ENCODE measurements at places on chromosomes 6 and 20.

DNA sequence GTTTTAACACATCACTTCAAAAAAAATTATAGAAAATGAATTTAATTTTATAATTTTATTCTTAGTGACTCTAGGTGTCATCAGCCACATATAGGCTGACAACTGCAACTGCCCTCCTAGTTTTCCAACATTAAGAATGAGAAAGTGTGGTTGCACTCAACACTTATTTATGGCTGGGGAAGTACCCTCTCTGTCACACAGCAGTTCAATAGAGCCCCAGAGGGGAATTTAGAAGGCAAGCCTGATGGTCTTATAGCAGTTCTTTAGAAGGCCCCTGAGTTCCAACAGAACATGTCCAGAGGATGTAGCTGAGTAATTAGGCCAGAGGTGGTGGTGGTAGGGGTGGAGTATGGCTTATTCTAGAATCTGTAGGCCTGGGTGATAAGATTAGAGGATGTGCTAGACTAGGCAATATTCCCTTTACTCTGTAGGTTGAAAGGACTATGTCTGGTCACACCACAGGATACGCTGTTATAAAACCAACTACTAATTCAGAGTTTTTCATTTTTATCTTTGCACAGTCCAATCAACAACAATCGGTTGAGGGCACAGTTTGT, 226.5 kb upstream of the CITED2 start:
- DNase-seq = no peak

DNA sequence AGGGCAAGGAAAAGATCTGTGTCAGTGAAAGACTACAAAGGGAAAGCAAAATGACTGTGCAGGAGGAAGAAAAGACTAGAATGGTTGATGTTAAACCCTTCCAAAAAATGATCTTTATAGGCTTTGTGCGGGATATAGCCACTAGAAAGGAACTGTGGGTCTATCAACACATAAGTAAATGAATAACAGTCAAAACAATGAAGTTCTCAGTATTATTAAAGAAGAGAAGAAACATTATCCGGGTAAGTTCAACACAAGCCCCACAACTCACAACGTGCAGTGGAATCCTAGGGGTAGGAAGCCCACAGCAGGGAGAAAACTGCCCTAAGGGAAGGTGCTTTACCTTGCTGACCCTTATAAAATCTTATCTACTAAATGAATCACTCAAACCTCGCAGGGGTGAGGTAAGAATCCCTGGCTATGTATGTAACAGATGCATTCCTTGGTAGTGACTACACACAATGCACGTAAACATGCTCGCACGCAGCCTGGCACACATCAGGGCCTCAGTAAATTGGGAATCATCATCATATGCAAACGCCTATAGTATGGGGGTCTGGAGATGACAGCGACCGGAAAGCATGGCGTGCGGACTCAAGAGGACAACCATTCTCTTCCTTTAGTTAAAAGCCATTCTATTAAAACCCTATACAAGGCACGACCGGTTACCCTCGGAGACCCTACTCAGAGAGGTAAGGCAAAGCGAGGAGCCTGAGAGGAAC, 11.3 kb downstream of the TFAP2A start:
- DNase-seq = no peak

GRCh38 chr20:59032023-59032712, at the start of gene ATP5F1E:
Gene ATP5F1E, minus strand, starts transcription at chr20:59032335. Its CDS starts 84 bp downstream, at chr20:59032251.
- DNase-seq = peak; percentile 94

DNA sequence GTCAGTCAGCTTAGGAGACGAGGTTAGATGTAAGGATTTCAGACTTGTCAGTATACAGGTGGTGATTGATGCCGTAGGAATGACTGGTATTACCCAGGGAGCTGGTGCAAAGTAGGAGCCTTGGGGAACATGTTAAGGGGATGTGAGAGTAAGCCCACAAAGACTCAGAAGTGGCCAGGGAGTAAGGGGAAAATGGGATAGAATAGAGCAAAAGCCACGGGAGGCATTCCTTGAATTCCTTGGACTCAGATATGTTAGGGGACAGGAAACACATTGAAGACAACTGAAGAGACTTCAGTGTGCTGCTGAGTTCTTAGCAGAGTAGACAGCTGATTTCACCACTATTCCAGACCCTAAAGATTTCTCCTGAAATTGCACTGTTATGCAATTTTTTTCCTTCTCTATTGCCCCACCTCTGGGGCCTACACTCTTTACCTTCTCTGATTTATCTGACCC, 1.2 kb upstream of the ACAT2 start:
- no peak for DNase-seq

- no peak for DNase-seq
Observed at GRCh38 chr6:89989742-89990141, 95.5 kb downstream of the GJA10 start.

GRCh38 chr6:395432-396125, 4.0 kb downstream of the IRF4 start:
- no peak for DNase-seq

- no peak for DNase-seq
Observed at GRCh38 chr6:143762126-143762525, 81.0 kb upstream of the LTV1 start.

DNA sequence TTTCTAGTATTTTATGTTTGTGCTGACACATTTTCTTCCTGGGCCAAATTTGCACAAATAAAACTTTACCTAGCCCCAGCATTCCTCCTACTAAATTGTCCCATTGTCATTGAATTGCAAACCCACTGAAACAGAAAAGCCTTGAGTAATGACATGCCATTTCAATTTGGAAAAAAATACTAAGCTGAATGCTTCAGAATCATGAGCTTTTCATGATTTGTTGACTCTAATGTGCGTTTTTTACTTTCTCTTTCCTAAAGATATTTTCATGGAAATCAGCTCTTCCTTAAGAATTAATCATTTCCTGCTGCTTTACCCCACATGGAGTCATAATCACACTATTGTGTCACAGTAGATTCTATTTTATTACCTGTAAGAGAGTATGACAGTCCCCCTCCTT, 47.4 kb downstream of the TRDN start:
- no peak for DNase-seq

- DNase-seq = peak; percentile 61
Observed at GRCh38 chr6:139291813-139292619, at the start of gene TXLNB. Gene TXLNB, minus strand, starts transcription at chr6:139291998. Its CDS starts 3,099 bp downstream, at chr6:139288899.

DNA sequence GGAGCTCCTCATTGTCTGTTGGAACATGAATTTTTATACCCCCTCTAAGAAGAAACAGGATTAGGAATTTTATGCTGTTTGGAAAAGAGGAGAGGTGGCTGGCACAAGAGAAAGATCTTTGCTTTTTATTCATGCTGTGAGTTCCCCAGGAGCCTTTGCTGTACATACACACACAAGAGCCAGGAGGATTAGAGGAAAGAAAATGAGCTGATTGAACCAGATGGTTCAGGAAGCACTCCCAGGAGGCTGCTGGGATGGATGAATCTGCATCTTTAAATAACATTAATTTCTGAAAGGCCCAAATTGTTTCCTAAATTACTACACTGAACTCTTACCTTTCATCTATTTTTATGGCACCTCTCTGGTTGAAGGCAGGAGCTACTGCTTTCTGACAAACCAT, 20.1 kb upstream of the TCP11 start:
- DNase-seq = no peak

- no peak for DNase-seq
Observed at GRCh38 chr6:164417537-164418261, 891.7 kb downstream of the C6orf118 start.

GRCh38 chr20:47317127-47317895, 39.2 kb downstream of the ZMYND8 start:
- peak; percentile 84 for DNase-seq

GRCh38 chr20:63686492-63687321, 9.7 kb upstream of the TNFRSF6B start:
- no peak for DNase-seq

- no peak for DNase-seq
Observed at GRCh38 chr6:121434037-121434770, 1.2 kb upstream of the GJA1 start.

- no peak for DNase-seq
Observed at GRCh38 chr6:1615151-1615852, 5.6 kb downstream of the FOXC1 start.

DNA sequence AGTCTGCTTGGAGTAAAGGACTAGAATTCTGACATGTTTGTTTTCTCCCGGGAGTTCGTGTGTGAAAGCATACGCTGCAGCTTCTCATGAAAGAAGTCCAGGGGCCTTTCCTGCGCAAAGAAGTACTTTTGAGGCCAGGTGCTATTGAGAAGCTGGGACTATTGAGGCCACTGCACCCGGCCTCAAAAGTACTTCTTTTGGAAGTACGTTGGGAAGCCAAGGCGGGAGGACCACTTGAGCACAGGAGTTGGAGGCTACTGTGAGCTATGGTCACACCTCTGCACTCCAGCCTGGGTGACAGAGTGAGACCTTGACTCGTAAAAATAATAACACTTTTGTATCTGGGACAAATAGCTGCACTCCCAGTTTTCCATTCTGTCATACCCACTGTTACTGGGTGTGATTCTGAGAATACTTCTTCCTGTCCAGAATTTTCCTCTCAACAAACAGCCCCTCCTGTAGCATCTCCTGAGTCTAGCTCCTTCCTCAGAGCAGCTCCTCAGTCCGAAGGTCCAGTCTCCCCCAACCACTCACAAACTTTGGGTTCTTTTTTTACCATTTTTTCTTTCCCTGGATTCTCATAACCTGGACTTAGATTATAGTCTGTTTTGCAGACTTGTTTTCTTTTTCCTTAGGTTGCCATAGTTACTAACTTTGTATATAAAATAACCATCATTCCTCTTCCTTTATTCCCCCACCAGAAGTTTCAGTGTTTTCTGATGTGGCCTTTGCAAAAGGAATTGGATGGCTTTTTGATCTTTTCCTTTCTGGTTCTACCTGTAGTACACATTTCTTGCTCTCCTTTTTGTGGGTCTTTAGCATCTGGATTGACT, 12.7 kb downstream of the STK35 start:
- DNase-seq = no peak

DNA sequence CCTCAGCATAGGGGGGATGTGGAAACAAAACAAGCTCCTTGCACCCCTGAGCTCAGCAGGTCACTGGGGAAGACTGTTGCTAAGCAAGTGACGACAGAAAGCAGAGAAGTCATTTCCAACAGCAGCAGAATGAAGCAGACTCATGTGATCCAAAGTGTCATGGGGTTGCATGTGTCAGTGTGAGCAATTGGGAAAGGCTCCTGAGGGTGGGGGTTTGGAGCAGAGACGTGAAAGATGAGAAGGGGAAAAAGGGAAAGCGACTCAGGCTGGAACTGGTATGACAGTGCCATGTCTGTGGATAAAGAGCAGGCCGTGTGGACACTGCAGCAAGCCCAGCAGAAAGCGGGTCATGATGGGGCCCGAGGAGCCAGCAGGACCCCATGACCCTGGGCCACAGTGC, 363.9 kb downstream of the PREX1 start:
- no peak for DNase-seq

DNA sequence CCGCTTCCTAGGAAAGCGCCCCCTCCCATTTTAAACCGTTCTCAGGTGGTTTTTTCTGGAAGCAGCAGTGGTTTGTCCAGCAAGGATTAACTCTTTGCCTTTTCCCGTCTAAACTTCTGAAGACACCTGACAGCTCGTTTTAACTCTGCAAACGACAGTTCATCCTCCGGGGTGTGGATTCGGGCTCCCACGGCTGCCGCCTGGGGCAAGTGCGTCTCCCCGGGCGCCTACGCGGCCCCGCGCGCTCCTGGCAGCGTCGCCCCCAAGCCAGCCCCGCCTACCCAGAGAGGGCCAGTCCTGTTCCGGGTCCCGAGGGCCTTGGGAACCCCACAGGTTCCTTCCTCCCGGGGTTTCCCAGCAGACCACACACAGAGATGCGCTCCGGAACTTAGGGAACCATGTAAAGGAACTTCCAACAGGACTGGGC, 54.4 kb downstream of the PRR18 start:
- DNase-seq = no peak

DNA sequence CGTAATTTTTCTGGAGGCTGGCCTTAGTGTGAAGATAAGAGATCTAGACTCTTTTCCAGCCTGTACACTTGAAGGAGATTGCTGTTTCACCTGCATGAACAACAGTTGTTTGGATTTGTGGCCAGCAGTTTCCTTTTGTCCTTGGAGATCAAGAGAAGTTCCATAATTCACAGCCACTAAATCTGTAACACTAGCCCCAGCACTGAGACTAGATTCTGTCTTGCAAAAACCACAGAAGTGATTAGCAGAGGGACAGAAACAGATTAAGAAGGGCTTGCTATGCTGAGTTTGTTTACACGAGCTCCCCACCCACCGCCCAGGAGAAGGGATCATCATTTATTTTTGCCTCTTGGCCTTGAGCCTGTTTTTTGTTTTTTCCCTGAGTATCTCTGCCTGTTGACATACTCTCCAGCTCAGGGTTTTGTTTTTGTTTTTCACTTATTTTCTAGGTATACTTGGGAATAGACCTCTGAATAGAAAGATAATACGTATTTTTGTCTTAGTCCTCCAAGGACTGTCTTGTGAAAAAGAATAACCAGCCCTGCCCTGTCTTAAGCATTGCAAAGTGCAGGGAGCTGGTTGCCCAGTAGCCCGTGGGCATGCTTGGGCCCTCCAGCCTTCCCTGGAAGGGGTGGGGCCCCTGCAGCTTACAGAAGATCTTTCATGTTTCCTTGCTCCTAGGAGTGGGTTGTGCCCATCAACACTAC, 93.1 kb upstream of the SOX4 start:
- DNase-seq = no peak

GRCh38 chr6:104940893-104941728, 15.8 kb upstream of the LIN28B start:
- no peak for DNase-seq

DNA sequence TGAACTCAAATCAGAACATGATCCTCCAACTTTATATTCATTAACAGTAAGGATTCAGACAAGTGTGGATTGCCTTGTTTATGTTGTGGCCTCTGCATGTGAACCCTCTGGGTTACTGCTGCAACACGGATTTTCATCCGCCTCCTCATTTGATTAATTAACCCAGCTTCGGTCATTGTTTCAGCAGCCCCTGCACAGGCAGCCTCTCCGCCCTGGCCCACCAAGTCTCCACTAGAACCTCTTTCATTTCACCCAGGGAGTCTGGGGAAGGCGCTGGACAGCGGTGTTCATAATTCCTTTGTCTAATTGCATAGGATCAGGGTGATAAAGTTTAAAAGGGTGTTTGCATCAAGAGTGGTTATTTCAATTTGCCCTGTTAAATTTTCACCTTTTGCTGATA, 15.7 kb downstream of the NKX2-2 start:
- no peak for DNase-seq

DNA sequence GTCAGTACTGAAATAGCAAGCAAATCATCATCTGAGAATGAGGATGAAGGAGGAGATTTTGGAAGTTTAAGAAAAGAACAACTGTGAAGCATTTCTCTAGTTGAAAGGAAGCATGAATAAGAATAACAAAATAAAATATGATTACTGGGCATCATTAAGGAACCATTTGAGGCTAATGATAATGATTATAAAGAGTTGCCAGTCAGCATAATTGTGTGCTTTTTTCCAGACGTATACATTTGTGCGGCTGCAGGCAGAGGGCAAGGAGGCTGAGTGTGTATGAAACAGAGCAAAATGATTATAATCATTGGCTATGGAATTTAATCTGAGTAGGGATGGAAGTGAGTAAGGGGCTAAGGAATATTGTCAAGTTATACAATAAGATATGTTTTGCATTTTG, 218.7 kb upstream of the FUT9 start:
- no peak for DNase-seq

GRCh38 chr6:137452333-137452894, 41.8 kb downstream of the OLIG3 start:
- no peak for DNase-seq
